GM12864 (cell line): ENCODE measurements at places on chromosomes 6 and 20.

GRCh38 chr6:81890846-81891245, 138.4 kb upstream of the TENT5A start:
- no peak for DNase-seq

DNA sequence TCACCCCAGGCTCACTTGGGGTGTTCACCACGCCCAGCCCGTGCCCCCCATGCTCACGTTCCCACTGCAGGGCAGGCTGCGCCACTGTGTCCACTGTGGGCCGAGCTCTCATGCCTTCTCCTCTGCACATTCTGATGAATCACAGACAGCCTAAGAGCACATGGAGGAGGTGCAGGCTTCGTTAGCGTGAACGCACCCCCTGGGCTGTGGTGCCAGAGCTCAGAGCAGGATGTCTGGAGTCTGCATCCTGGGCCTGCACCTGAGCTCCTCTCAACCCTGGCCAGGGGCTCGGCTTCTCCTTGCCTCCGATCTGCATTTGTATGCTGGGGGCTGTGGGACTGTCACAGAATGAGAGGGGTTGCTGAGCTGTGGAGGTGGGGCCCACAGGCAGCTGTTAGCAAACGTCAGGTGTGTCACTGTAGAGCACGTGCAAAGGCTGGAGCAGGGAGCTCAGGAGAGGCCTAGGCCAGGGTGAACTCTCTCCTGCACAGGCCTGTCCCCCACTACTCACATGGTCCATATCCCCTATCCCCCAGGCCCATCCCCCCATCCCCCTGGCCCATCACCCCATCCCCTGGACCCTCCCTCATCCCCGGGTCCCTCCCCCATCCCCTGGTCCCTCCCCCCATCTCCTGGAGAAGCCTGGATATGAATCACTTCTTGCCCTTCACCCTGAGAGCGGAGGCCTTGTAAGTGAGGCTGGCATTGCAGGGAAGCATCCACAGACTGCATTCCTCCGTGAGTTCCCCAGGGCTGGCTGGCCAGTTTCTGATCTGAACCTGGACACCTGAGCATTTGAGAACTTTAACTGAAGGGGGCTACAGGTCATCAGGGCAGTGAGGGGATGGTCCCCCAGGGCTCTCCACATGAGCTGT, 309.5 kb downstream of the TAF4 start:
- DNase-seq, result no peak

GRCh38 chr20:5890773-5891441, 59.4 kb downstream of the TRMT6 start:
- DNase-seq, result no peak

- DNase-seq, result no peak
Observed at GRCh38 chr20:7589164-7589563, 351.1 kb downstream of the HAO1 start.

- DNase-seq, result no peak
Observed at GRCh38 chr6:46921059-46921458, 679 bp downstream of the ADGRF5 start.

DNA sequence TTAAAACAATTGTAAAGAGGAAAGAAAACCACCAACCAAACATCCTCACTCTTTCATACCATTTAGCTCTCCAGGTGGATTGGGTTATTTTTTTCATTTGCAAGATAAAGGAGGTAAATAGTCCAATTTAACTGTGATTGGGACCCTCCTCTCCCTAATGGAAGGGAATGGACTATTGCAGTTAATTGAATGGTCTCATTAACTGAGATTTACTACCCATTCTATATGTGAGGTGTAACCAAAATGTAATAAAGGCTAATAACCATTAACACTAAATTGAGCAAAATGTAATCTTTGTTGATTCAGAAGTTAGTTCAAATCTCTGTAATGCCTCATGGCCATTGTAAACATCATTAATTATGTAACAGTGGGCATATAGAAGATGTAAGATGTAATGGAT, 105.0 kb downstream of the KLHL32 start:
- no peak for DNase-seq

DNA sequence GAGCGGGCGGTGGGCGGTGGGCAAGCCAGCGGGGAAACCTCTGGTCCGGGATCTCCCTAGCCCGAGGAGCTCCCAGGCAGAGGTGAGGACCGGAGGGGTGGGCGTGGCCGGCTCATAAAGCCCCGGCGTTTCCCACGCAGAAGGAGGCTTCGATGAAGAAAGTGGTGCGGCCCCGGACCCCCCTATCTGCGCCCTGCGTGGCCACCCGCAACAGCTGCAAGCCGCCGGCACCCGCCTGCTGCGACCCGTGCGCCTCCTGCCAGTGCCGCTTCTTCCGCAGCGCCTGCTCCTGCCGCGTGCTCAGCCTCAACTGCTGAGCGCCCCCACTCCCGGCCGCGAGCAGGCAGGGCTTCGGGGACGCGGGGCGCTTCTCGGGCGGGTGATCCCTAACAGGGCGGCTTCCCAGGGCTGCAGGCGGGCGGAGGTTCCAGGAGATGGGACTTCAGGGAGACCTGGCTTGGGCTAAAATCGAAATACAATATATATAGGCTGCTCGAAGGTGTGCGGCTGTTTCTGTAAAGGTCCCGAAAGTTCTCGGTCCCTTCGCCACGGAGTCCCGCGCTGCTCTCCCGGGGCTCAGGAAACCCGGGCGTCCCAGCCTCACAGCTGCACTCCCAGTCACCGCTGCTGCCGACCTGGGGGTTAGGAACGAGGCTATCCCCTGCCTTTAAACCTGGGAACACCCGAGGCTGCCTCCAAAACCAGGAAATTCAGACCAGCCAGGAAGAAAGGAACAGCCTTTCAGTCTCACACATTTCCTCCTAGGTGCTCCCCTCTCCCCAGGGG, 27.8 kb downstream of the ASIP start:
- no peak for DNase-seq
